ENCODE measurements at places on chromosomes 3 and 15. TPM values are rescaled to one million over a fixed set of nuclear protein-coding genes. Genes with fewer than 3 reads are reported as not detected.

DNA sequence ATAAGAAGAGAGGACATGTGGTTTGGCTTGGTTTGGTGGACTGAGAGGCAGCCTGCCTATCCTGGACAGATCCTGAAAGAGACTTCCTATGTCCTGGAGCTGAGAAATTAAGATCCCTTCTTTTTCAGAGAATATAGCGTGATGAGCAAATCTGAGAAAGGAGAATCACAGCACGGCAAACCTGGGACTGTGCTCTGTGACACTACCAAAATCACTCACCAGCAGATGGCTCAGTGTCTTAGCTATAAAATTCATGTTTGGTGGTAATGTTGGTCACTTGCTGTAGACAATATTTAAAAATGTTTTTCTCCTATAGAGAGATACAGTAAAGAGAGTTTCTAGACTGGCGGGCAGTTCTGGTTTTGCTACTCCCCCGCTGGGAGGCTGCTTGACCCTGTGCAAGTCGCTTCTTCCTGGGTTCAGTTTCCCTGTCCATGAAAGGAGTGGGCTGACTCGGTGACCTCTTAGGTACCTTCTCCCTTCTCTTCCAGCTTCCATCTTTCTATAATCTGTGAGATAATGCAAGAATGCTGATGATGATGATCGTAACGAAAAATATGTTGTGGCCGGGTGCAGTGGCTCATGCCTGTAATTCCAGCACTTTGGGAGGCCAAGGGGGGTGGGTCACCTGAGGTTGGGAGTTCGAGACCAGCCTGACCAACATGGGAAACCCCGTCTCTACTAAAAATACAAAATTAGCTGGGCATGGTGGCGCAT, 7.6 kb upstream of the HES1 start:
- peaks cover 6% of the 10 kb centered on the region for H3K36me3 ChIP-seq
- no peak for DNase-seq
- no peaks in the 10 kb centered on the region for H3K27me3 ChIP-seq
- no peak overlapping the region for H3K4me3 ChIP-seq
- peaks cover 42% of the 10 kb centered on the region for H3K4me1 ChIP-seq
- no peak overlapping the region for H3K27ac ChIP-seq

GRCh38 chr3:73499787-73500186, 125.0 kb downstream of the PDZRN3 start:
- H3K36me3 ChIP-seq: no peaks in the 10 kb centered on the region
- H3K27ac ChIP-seq: no peak overlapping the region
- H3K4me1 ChIP-seq: no peaks in the 10 kb centered on the region
- H3K4me3 ChIP-seq: no peak overlapping the region

- H3K36me3 ChIP-seq: peaks cover 66% of the 10 kb centered on the region
- DNase-seq: no peak
- no peaks in the 10 kb centered on the region for H3K4me1 ChIP-seq
Measured at GRCh38 chr15:56094171-56094570, 100.8 kb upstream of the NEDD4 start.

DNA sequence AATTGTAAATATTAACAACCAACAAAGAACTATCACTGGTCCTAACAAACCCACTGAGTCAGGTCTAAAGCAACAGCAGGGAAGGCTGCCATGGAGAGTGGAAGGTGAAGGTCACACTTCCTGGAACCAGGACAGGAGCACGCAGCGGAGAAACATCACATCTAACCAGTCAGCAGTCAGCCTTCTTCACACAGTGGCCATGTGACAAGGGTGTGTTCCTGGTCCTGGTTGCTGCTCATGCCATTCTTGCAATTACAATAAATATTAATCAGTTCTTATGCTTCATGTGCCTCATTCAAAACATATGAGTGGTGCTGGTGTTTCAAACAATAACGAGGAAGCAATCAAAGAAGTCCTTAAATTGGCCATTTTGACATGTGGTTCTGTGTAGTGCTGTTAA, 162.8 kb downstream of the ARRDC4 start:
- H3K27me3 ChIP-seq: no peaks in the 10 kb centered on the region
- DNase-seq: no peak
- no peaks in the 10 kb centered on the region for H3K36me3 ChIP-seq
- H3K4me1 ChIP-seq: no peaks in the 10 kb centered on the region

DNA sequence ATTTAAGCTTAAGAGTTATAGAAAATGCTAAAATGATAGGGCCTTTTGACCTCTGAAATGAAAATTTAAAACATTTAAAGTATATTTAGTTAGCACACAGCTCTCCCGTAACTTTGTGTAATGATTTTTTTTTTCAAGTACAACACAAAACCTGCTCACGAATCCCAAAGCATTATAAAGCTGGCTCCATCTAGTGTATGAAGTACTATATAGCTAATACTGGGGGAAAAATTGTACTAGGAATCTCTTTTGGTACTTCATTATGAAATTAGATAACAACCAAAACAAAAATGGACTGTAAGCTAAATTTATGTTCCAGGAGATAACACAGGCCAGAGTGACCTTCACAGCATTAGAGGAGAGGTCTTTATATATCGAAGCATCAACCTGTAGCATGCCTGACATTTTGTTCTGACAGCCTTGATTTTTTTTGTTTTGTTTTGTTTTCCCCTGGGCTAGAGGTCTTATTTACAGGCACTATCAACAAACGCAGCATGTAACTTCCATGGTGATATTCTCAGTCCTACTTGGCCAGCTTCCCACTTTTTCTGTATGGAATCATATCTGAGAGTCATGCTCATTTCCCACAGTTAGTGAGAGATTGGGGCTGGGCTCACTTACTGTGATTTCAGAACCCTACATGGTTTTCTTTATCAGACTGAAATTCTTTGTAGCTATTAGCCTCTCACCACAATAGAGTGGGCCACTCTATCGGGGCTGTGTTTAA, 116.3 kb downstream of the MITF start:
- H3K4me1 ChIP-seq: no peaks in the 10 kb centered on the region
- H3K27me3 ChIP-seq: no peaks in the 10 kb centered on the region
- no peak overlapping the region for H3K4me3 ChIP-seq

- H3K27ac ChIP-seq: no peak overlapping the region
- peaks cover 3% of the 10 kb centered on the region for H3K36me3 ChIP-seq
- H3K4me1 ChIP-seq: peaks cover 25% of the 10 kb centered on the region
- no peak overlapping the region for H3K4me3 ChIP-seq
- DNase-seq: no peak
Measured at GRCh38 chr3:15631426-15632211, 30.1 kb downstream of the BTD start.

- H3K36me3 ChIP-seq: no peaks in the 10 kb centered on the region
- no peaks in the 10 kb centered on the region for H3K27me3 ChIP-seq
- no peak overlapping the region for H3K4me3 ChIP-seq
- no peaks in the 10 kb centered on the region for H3K4me1 ChIP-seq
Measured at GRCh38 chr3:141257961-141258360, 26.3 kb downstream of the PXYLP1 start.

DNA sequence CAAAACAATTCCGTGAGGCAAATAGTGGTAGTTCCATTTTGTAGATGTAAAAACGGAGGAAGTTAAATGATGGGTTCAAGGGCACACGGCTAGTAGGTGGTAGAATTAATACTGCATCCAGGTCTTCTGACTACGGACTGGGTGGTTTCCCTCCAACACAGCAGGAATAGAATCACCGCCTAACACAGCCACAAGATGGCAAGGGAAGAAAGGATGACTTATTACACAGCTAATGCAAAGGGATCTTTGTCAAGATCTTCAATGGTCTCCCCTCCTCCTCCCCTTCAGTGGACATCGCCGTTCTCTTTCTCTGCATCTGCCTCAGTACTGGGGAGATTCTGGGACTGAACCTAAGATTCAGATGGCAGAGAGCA, 524 bp upstream of the TOPBP1 start:
- no peak for DNase-seq
- H3K36me3 ChIP-seq: peaks cover 28% of the 10 kb centered on the region
- peak overlapping the region; percentile 98 for H3K4me3 ChIP-seq
- peak overlapping the region; percentile 95 for H3K27ac ChIP-seq

DNA sequence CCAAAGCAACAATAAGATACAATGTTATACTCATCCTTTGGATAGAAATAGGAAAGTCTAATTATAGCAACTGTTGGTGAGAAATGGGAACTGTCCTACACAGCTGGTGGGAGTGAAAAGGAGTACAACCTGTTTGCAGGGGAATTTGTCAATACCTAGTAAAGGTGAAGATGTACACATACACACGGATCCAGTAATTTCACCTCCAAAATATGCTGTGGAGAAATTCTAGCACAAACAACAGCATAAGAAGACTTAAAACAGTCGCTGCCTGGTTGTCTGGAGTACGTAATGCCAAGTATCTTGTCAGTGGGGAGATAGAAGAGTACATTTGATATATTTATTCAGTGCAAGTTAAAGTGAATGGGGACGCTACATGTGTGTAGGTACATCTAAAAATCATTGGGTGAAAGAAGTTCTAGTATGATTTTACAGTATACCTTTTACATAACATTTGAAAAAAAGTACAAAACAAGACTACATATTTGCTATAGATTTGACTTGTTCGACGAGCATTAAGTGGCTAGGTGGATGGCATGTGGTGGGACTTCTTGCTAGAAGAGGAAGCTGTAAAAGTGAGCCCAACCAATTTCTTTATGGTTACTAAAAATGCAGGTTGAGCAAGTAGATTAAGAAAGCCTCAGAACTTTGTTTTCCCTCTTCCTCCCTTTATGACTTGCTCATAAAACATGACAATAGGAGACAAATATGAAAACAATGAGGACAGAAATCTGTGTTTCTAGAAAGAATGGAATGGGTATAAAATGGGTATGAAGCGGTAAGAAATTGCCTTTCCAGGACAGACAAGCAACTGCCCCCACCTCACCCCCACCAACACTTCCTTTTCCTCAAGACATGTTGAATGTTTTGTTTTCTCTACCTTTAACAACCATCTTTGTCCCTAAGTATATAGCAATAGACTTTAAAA, 50.2 kb upstream of the CCR4 start:
- no peak overlapping the region for H3K4me3 ChIP-seq
- H3K27ac ChIP-seq: no peak overlapping the region
- H3K4me1 ChIP-seq: peaks cover 4% of the 10 kb centered on the region
- DNase-seq: no peak

DNA sequence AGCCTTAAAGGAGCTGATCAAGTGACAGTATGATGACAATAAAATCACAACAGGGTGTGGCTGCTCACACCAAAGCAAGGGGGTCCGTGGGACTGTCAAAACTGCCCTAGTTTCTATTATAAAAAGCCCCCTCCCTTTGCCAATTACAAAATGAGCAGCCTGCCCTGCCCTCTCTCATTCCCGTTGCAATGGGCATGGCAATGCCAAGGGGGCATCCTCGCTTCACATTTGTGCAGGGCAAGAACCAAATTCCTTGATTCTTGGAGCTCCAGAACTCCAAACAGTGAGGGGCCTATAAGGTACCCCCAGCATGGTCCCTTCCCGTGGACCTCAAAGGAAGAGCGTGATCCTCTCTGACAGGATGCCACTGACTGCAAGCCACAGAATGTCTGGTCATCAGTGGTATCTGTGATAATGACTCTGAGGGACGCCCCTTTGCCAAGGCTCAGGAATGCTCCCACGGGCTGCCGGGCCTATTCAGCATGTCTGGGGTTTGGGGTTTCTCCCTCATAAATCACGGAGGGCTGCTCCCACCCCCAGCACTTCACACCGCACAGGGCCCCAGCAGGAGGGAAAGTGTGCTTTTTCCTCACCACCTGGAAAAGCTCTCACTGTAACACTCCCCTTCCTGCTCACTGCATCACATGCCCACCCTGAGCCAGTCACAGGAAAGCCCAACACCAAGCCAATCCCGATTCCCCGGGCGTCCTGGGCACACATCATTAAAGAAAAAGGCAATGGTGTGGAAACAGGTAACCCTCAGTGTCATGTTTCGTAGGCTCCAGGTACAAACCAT, 105.1 kb upstream of the TRPM1 start:
- no peak for DNase-seq
- H3K4me3 ChIP-seq: no peak overlapping the region

GRCh38 chr3:70110066-70110465, 110.5 kb downstream of the SAMMSON start:
- no peaks in the 10 kb centered on the region for H3K36me3 ChIP-seq
- no peak for DNase-seq
- H3K4me3 ChIP-seq: no peak overlapping the region
- no peak overlapping the region for H3K27ac ChIP-seq
- H3K4me1 ChIP-seq: no peaks in the 10 kb centered on the region

DNA sequence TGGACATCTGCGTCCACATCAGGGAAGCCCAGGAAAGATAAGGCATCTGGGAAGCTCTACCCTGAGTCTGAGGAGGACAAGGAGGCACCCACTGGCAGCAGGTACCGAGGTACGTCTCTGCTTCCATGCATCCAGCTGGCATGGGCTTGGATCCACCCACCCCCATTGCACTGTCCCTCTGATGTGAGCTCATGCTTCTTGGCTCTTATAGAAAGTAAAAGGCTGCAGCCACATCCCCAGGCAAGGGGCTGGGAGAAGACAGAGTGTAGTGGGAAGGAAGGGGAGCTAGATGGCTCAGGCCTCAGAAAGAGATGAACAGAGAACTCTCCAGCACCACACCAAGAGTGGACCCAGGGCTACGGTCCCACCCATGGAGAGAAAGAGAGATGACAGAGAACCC, 18.2 kb downstream of the PTH1R start:
- H3K4me1 ChIP-seq: peaks cover 24% of the 10 kb centered on the region
- H3K36me3 ChIP-seq: no peaks in the 10 kb centered on the region
- H3K4me3 ChIP-seq: no peak overlapping the region
- H3K27me3 ChIP-seq: peaks cover 34% of the 10 kb centered on the region
- DNase-seq: no peak

DNA sequence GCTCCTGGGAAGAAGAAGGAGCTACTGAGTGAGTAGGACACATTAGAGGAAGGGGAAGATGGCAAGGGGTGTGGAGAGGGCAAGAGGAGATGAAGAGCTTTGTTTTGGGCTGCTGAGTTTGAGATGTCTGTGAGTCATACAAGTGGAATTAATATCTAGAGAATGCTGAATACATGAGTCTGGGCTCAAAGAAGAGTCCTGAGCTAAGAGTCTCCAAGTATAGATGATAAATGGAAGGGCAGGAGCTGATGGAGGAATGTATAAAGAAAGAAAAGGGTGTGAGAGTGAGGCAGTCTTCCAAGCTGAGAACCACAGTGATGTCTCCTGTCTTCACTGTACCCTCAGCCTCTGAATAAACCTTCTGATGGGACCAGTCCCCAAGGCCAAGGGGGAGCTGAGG, 205.5 kb upstream of the MRPL3 start:
- no peak overlapping the region for H3K27ac ChIP-seq
- peaks cover 5% of the 10 kb centered on the region for H3K27me3 ChIP-seq
- DNase-seq: no peak
- no peaks in the 10 kb centered on the region for H3K4me1 ChIP-seq

Gene SAXO2
- 15.2 TPM for total RNA-seq

Gene CLDN18
- total RNA-seq: not detected

Gene NR1I2
- total RNA-seq: 1.1 TPM

Gene AZI2
- 20.8 TPM for total RNA-seq

Gene RTP3
- total RNA-seq: not detected

Gene ITIH4
- 15.7 TPM for total RNA-seq

Gene HRG
- total RNA-seq: not detected

Gene LRRC3B
- not detected for total RNA-seq

Gene SPTBN5
- total RNA-seq: 1.1 TPM

Gene RNF7
- total RNA-seq: 60.7 TPM

Gene AGTR1
- total RNA-seq: not detected

Gene GRAMD1C
- total RNA-seq: 12.2 TPM

Gene SLC28A1
- not detected for total RNA-seq

All from activated B cell treated with CpG ODN at 0.5 μM for 24 hours (primary cell).